H1 (cell line): ENCODE measurements at places on chromosomes 13 and 19.
A peak's percentile ranks its signal among the peaks of the same experiment; 100 is the strongest.

DNA sequence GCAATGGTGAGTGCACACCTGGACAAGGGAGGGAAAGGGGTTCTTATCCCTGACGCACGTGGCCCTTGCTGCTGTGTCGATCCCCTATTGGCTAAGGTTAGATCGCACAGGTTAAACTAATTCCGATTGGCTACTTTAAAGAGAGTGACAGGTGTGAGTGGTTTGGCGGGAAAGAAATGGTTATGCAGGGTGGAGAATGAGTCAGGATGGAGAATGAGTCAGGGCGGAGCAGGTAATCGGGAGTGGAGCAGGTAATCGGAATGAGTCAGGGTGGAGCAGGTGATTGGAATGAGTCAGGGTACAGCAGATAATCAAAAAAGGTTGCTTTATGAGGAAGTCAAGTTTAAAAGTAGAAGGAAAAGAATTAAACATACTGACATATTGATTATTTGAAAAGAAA lies 24.4 kb upstream of the SIAH3 start:
- H3K4me3 ChIP-seq: no peak overlapping the region
- H3K4me1 ChIP-seq: peaks cover 5% of the 10 kb centered on the region; the same call in 1 of the 2 replicates
- DNase-seq: no peak
- no peaks in the 10 kb centered on the region for H3K36me3 ChIP-seq
- no peak overlapping the region for H3K27ac ChIP-seq

GRCh38 chr13:102327119-102327617 lies 74.7 kb downstream of the FGF14 start:
- DNase-seq: no peak
- no peaks in the 10 kb centered on the region for H3K27me3 ChIP-seq
- no peaks in the 10 kb centered on the region for H3K36me3 ChIP-seq
- no peaks in the 10 kb centered on the region for H3K4me1 ChIP-seq
- no peak overlapping the region for H3K27ac ChIP-seq
- H3K4me3 ChIP-seq: no peak overlapping the region

DNA sequence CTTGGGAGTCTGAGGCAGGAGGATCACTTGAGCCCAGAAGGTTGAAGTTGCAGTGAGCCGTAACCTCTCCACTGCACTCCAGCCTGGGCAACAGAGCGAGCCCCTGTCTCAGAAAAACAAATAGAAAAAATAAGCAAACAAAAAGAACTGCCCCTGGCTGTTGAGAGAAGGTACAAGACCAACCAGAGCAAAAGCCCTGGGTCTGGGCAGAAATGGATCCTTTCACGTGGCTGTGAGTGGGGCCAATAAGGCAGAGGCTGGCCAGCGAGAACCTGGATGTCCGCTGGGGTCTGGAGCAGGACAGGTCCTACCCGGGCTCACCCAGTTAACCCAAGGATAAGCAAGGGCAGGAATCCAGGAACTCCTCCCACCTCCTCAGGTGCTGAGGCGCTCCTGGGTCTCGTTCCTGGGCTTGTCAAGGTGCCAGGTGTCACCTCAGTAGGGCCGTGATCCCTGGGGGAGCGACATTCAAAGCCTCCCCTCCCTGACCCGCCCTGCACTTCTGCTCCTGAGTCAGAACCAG lies 4.7 kb upstream of the SLC5A5 start:
- no peaks in the 10 kb centered on the region for H3K27me3 ChIP-seq
- H3K36me3 ChIP-seq: peaks cover 27% of the 10 kb centered on the region
- DNase-seq: peak; percentile 50

DNA sequence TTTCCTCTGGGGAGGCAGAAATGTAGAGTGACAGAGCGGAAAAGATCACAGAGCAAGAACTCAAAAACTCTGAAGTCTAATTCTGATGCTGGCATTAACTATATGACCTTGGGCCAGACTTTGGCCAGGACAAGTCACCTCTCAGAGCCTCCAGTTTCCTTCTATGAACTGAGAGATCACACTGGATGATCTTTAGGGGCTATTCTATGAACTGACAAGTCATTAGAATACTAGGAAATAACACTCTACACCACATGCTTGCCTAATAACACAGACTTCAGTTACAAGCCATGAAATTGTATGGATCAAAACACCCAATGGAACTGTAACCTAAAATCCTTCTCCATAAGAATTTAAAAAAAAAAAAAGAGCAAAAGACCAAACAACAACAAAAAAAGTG lies 16.9 kb downstream of the SLC25A30 start:
- no peak overlapping the region for H3K4me3 ChIP-seq
- no peaks in the 10 kb centered on the region for H3K4me1 ChIP-seq
- peaks cover 10% of the 10 kb centered on the region for H3K36me3 ChIP-seq
- no peak for DNase-seq
- H3K27me3 ChIP-seq: no peaks in the 10 kb centered on the region
- no peak overlapping the region for H3K27ac ChIP-seq

DNA sequence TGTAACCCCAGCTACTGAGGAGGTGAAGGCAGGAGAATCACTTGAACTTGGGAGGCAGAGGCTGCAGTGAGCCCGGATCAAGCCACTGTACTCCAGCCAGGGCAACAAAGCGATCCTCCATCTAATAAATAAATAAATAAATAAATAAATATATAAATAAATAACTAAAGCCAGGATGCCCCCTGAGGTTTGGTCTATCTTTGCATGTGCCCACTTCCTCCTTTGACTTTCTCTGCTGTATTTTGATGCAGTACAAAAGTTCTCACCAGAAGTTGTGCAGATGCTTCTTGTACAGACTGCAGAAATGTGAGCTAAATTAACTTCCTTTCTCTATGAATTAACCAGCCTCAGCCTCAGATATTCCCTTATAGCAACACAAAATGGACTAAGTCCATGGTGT lies 6.5 kb upstream of the N4BP2L2 start:
- no peak overlapping the region for H3K27ac ChIP-seq
- H3K4me1 ChIP-seq: no peaks in the 10 kb centered on the region
- no peak for DNase-seq
- H3K27me3 ChIP-seq: no peaks in the 10 kb centered on the region
- H3K36me3 ChIP-seq: no peaks in the 10 kb centered on the region

DNA sequence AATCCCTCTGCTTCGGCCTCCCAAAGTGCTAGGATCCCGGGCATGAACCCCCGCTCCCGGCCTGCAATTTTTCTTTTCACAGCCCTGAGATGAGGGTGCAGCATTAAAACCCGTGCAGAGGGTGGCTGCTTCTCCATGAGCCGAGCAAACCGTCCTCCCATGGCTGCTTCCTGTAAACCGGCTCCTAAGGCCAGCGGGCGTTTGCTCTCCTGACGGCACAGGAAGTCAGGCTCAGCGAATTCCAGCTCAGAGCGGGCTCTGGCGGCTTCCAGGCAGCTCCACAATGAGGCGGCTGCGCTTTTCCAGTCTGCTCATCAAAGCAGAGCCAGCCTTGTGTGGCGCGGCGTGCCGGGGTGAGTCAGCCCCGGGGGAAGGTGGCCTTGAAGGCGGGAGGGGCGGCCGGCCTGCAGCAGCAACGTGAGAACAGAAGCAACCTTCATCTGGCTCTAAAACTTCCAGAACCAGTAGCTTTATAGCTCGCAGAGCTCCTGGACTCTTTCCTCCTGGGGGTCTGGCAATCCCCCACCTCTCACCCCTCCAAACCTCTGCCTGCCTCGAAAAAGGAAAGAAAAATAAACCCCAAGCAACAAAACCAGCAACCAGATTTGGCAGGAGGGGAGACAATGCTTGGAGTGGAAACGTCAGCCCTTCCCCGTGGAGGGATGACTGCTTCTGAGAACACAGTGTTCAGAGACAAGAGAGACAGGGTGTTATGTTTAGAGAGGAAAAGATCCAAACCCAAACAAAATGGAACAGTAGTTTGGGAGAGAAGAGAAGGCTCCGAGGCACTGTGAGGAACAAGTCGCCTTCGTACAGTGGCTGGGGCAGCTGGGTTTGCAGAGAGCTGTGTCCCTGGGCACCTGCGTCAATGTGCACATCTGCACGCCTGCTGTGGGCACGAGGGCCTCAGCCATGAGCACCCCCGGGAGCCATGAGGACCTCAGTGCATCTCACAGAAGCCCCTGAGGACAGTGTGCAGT lies 67.8 kb downstream of the GADD45B start:
- H3K27ac ChIP-seq: peak overlapping the region; percentile 40; the same call in 1 of the 2 replicates
- peaks cover 17% of the 10 kb centered on the region for H3K4me1 ChIP-seq
- peak; percentile 81 for DNase-seq
- H3K36me3 ChIP-seq: no peaks in the 10 kb centered on the region

- H3K36me3 ChIP-seq: no peaks in the 10 kb centered on the region
- DNase-seq: no peak
- no peaks in the 10 kb centered on the region for H3K27me3 ChIP-seq
- H3K4me1 ChIP-seq: no peaks in the 10 kb centered on the region
- H3K27ac ChIP-seq: no peak overlapping the region
These were observed 13.0 kb downstream of the WIZ start for GRCh38 chr19:15436826-15437110.

DNA sequence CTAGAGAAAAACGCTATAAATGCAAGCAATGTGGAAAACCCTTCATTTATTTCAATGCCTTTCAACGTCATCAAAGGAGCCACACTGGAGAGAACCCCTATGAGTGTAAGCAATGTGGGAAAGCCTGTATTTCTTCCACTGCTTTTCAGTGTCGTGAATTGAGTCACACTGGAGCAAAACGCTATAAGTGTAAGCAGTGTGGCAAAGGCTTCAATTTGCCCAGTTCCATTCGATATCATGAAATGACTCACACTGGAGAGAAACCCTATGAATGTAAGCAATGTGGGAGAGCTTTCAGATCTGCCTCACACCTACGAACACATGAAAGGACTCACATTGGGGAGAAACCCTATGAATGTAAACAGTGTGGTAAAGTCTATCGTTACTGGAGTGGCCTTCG lies 27.4 kb downstream of the ZNF20 start:
- H3K27ac ChIP-seq: no peak overlapping the region
- no peaks in the 10 kb centered on the region for H3K27me3 ChIP-seq
- H3K4me3 ChIP-seq: no peak overlapping the region
- H3K36me3 ChIP-seq: peaks cover 61% of the 10 kb centered on the region
